CD4-positive, alpha-beta T cell treated with Interleukin-4 for 1 hour (primary cell): ENCODE measurements at places on chromosomes 4 and X.

GRCh38 chrX:24398766-24399165 is 38.3 kb downstream of the SUPT20HL1 start:
- DNase-seq: no peak

DNA sequence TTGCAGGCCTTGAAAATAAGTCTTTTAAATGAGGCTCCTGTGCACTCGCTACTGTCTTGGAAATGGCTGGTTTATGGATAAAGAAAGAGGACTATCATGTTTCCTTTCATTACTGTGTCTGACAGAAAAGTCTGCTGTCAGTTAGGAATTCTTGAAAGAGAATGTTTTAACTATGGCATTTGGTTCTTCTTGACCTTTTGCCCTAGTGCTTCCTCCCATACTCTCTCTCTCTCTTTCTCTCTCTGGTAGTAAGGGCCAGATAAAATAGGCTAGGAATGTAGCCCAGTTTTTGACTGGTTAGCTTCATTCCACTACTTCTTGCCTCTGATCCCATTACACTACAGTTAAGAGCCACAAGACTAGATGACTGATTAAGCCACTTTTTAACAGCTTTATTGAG is 29.8 kb downstream of the YY2 start:
- no peak for DNase-seq

GRCh38 chr4:113591982-113592381 is 169.6 kb downstream of the CAMK2D start:
- no peak for DNase-seq

DNA sequence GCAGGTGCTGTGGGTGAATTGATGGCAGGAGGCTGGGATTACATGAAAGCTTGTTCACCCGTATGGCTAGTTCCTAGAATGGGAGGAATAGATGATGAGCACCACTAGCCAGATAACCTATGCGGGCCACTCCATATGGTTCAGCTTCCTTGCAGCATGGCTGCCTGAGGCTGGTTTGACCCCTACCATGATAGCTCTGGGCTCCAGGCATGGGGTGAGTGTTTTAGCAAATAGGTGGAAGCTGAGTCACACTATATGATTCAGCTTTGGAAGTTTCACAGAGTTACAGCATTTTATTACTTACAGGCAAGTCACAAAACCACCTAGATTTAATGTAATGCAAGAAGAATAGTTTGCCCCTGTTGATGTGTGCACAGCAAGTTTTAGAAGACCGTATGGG is 603.2 kb downstream of the STIM2 start:
- DNase-seq: no peak

DNA sequence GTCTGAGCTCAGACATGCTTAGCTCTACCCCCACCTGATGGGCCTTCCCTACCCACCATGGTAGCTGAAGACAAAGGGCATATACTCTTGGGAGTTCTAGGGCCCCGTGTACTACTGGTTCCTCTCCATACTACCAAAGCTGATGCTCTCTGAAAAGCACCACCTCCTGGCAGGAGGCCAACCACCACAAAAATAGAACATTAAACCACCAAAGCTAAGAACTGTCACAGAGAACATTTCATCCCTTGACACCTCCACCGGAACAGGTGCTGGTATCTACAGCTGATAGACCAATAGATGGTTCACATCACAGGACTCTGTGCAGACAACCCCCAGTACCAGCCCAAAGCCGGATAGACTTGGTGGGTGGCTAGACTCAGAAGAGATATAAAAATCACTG is 13.4 kb downstream of the EDA2R start:
- DNase-seq: no peak

DNA sequence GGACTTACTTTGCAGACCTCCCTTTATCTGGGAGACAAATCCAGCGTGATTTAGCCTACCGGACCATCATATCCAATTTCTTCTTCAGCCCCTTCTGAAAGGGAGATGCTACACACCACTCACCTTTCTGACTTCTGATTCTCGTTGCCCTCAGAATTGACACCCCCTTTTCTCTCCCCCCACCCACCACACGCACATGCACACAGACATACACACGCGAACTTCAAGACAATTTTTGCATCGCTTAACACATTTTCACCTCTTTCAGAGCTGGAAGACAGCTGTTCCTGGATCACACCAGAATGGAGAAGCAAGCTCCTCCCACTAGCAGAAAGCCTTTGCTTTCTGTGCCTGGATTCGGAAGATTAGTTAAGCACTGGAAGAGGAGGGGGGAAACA is 1.0 kb upstream of the SNCA start:
- no peak for DNase-seq

- peak; percentile 1 for DNase-seq
Measured at GRCh38 chr4:6474705-6475457, 2.5 kb upstream of the PPP2R2C start.

DNA sequence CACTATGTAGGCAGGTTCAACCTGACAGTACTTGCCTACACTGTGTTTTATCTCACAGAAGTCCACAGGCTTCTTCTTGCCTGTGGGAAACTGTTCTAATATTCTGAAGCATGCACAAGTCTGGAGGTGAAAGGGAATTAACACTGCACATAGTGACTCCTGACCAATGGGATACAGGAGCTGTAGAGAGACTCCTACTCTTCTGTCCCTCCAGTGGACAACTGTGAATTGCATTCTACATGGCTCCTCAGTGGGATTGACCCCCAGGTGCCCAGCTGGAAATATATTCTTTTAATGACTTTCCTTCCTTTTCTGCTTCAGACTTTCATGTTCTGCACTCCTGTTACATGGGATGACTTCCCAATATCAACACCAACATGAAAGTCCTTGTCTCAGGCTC is 8.2 kb upstream of the YIPF6 start:
- DNase-seq: no peak

DNA sequence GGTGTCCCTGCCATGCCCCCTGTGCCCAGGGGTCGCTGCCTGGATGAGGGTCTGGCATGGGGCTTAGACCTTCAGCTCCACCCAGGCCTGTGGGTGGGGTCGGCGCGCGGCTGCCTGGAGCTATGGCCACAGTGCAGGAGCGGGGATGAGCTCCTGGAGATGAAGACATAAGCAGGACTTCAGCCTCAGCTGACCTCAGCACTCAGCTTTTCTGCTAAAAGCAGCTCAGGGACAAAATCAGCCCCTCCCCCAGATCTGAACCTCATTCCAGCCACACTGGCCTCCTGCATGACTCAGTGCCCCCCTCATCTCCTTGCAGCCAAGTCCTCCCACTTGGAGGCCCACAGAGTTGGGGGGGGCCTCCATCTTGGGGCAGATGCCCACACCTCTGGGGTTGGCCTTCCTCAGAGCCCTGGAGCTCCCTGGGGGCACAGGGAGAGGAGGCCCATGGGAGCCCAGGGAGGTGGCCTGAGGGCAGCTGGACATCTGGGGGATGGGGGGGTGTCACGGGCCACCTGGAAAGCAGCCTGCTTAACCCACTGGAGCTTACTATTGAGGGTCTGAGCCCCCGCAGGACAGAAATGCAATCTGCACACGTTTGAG is 19.4 kb upstream of the CPLX1 start:
- DNase-seq: no peak
